ENCODE measurements at places on chromosomes 1 and 21. TPM values are rescaled to one million over a fixed set of nuclear protein-coding genes. Genes with fewer than 3 reads are reported as not detected.

DNA sequence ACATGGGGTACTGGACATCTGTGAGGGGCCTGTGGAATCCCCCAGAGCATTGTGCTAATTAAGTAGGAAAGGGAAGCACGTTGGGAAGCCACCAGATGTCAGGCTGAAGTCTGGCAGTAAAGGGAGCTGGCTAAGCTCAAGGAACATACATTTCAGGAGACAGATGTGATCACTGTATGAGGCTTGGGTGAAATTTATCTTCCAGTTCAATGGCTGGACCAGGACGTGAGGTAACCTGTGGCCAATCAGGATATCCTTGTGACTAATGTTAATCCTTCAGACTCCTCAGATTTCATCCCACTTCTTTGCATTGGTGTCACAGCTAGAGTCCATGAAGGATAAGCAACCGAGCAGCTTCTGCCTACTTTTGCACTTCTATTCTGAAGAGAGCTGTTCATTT, 110.2 kb upstream of the APP start:
- DNase-seq = peak; percentile 74

DNA sequence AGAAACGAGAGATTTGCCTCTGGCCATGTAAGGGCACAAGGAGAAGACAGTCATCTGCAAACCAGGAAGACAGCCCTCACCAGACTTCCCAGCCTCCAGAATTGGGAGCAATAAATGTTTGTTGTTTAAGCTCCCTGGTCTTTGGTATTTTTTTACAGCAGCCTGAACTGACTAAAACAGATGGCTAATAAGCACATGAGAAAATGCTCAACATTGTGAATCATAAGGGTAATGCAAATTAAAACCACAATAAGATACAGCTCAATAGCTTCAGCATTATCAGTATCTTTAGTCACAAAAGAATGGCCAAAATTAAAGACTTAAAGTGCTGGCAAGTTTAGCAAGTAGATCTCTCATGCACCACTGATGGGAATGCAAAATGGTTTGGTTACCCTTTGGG, 11.7 kb downstream of the UBE2G2 start:
- DNase-seq = no peak

DNA sequence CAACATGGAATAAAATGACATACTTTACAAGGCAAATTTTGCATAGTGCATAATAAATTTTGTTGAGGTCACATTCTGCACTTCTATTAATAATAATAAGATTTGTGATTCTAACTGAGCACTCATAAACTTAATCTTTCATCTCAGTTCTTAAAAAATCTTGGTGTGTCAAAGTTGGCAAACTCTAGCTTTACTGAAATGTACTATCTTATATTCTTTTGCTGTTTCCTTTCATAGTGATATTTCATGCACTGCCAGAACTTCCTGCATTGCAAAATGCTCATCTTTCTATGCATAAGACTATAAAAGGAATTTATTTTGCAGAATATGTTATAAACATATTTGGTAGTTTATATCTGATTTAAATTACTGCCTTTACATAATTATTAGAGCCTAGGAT, 797.6 kb downstream of the ADGRL2 start:
- DNase-seq = no peak

DNA sequence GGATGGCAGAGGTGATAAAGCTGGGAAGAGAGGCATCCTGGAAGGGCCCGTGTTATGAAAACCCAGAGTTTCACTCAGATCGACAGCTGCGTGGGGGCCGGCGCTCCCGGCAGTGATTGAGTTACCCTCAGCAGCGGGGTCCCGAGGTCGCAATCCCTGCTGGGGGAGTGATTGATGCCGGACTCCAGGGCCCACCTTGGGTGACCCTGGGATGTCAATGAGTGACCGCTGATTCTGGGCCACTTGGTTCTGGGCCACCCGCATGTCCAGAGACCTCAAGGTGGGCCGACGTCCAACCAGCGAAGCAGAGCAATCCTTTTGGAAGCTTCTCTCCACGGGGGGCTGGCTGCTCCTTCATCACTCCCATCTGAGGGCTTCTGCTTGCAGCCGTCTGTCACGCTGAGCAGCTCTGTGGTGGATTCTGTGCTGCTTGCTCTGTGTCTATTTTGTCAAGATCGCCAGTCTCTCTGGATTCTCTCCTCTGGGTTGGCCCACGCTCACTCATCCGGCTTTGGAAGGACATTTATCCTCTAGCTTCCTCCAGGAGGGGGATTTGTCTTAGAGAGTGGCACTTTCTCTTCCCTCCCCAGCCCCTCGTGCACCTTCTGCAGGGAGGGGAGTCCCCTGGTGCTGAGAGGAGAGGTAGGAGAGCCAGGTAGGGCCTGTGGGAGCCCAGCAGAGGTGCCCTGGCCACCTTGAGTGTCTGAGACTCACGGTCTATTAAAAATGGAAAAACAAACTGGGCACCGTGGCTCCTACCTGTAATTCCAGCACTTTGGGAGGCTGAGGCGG, 110.9 kb upstream of the C1orf174 start:
- DNase-seq = no peak

GRCh38 chr1:220028346-220028895, 17.9 kb downstream of the EPRS1 start:
- DNase-seq = no peak

GRCh38 chr1:68279846-68280245, 47.5 kb upstream of the WLS start:
- DNase-seq = no peak

- no peak for DNase-seq
Measured at GRCh38 chr1:186763107-186763506, 65.6 kb upstream of the PLA2G4A start.

- DNase-seq = no peak
Measured at GRCh38 chr1:28756846-28757245, 20.1 kb downstream of the YTHDF2 start.

- DNase-seq = no peak
Measured at GRCh38 chr1:11227106-11228077, 35.0 kb downstream of the MTOR start.

GRCh38 chr1:10597492-10598388, 123.0 kb downstream of the PEX14 start:
- DNase-seq = no peak

DNA sequence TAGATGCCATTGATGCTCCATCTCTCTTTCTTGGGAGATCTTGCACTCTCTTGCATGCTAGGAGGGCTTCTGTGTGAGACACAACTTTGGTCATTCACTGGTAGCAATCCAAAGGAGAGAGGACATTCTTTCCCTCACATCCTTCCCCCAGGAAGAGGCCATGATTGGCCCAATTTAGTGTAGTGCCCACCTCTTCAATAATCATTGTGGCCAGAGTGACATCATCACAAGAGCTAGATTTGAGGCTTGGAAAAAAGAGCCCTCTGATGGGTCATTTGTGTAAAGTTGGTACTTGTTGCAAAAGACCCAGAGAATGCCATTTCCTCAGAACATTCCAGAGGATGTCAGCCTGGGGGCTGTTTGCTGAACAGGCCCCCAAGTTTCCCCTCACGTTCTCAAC, 30.2 kb downstream of the S100A6 start:
- DNase-seq = no peak

DNA sequence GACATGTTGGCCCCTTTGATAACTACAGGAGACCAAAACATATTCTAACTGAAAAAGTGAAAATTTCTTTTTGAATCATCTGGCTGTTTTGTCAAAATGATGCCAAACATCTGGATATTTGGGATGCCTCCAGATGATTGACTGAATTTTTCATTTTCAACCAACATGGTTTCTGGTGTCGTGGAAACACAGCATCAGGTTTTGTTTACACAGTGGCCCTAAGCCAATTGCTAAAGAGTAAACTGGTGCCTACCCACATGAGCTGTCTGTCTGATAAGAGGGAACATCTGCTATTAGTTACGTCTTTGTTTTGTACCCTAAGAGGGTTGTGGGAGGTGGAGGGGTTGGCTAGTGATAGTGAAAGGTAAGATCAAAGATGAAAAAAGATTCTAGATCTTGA, 204.8 kb downstream of the KCNK2 start:
- no peak for DNase-seq

GRCh38 chr1:6419397-6419803, 319 bp downstream of the HES2 start:
- DNase-seq = peak; percentile 77

DNA sequence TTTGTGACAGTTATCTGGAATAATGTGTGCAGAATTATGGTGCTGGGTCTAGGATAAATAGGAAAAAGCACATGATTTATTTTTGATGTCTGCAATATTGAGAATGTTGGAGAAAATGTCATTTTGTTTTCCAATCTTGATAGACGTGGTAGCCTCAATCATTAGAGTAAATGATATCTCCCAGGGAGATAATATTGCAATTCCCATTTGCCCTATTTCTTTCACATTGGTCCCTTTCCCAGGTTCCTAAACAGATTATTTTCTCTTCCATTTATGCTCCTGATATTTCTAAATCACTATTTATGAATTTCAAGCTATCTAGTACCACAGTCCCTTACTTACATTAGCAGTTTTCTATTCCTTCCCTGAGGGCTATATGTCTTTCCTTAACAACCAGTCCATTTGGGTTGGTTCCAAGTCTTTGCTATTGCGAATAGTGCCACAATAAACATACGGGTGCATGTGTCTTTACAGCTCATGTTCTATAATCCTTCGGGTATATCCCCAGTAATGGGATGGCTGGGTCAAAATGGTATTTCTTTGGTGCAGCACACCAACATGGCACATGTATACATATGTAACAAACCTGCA, 447.3 kb downstream of the PLA2G4A start:
- no peak for DNase-seq

GRCh38 chr1:230350208-230350921, 75.8 kb downstream of the PGBD5 start:
- no peak for DNase-seq

DNA sequence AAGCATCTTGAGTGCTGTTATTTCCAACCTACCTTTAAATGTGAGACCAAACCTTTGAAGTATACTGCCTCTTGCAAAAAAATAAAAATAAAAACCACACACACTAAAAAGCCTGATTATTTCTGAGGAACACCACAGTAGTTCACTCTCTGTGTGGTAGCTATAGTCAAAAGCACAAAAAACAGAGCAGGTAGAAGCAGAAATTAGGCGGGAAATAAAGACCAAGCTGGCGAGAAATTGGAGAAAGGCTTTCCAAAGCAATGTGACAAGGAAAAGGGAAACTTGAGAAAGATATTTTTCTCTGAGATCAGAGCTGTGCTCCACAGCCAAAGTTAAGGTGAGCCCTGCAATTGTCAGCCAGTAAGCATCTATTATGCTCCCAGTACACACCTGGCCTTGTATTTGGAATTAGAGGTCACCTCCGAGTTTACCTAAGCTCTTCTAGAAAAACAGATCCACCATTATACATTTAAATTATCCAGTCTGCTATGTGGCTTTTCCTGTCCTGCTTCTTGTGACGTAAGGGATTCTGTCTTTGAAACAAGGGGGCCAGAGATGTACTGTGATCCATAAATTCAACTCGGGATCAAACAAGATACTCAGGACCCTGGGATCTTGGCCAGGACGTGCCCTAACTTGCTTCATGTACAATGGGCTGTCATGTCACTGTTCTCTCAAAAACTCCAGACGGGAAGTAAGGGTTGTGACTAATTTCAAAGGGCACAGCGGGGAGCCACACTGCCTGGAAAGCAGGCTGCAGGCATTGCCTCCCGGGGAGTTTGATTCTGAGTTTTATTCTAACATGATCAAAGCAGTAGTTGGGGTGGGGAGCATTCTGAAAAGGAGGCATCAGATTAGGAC, 39.8 kb upstream of the RAB4A start:
- DNase-seq = no peak

GRCh38 chr1:200206340-200206739, 178.8 kb downstream of the NR5A2 start:
- no peak for DNase-seq

DNA sequence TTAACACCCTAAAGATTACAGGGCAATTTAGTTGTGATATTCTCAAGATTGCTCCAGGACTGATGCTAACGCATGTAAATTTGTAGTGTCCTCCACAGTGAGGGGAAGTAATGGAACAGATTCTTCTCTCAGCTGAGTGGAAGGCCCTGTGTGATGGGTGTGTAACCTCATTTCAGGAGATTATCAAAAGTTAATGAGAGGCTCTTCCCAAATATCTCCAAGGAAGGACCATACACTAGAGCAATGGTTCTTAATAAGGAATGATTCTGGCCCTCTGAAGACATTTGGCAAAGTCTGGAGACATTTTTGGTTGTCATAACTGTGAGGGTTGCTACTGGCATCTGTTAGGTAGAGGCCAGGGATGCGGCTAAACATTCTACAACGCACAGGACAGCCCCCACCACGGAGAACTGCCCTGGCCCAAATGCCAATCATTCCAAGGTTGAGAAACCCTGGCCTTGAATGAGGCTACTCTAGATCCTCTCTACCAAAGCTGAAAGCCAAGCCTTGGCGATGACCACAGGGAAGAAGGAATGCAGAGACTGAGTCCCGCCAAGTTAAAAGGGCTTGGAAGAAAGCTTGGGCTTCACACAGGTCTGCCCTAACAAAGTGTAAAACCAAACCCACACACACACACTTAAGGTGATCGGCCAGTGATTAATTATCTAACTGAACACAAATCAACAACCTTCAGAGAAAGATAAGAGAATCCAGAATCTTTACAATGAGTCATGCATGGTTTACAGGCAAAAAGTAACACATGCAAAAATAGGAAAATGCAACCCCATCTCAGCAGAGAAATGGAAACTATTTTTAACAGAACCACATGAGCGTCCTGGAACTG, 135.8 kb downstream of the SYF2 start:
- no peak for DNase-seq

DNA sequence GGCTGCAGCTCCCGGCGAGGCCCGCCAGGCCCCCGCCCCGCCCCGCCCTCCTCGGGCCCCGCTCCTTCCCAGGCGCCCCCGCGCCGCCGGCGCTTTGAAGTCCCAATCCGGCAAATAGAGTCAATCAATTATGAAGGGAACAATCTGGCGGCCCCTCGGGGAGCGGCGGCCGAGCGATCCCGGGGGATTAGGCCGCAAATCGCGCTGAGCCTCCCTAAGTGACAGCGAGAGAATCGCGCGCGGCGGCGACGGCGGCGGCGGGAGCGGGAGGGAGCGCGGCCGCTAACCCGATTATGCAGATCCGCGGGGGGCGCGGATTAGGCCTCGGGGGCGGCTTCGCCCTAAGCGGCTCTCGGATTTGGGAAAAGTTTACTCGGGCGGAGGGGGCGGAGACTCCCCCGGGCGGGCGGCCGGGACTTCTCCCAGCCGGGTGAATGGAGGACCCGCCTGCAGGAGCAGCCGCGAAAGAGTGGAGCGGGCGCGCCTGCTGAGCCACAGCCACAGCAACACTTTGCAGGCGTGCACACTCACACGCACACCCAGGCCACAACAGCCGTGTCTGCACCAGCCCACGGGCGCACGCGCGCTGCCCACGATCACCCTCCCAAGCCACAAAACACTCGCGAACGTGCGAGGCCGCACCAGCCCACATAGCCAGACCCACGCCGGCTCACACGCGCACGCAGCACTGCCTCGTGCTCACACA, 23.0 kb upstream of the DMBX1 start:
- DNase-seq = peak; percentile 62

DNA sequence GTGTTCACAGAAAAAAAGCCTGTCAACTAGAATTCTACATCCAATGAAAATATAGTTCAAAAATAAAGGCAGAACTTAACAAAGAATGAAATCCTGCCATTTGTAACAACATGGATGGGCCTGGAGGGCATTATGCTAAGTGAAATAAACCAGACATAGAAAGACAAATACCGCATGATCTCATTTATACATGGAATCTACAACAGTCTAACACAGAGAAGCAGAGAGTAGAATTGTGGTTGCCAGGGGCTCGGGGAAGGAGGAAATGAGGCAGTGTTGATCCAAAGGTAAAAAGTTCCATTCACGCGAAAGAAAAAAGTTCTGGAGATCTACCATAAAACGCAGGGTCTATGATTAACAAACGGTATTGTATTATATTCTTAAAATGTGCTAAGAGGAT, 282.6 kb downstream of the MRPL39 start:
- DNase-seq = no peak

Gene SPRR3
- not detected for total RNA-seq

Gene KRTAP10-6
- total RNA-seq = not detected

Gene MAP10
- 3.6 TPM for total RNA-seq

Gene MANEAL
- total RNA-seq = 112 TPM

Gene IFNLR1
- 0.47 TPM for total RNA-seq

Data from glutamatergic neuron (in vitro differentiated cells).